Activated CD4-positive, alpha-beta T cell treated with anti-CD3 and anti-CD28 coated beads, Interleukin-2, amount 10 ng/mL, durations not matched to agents 7 days and 5 days (primary cell): ENCODE measurements at places on chromosomes 5 and 9.

DNA sequence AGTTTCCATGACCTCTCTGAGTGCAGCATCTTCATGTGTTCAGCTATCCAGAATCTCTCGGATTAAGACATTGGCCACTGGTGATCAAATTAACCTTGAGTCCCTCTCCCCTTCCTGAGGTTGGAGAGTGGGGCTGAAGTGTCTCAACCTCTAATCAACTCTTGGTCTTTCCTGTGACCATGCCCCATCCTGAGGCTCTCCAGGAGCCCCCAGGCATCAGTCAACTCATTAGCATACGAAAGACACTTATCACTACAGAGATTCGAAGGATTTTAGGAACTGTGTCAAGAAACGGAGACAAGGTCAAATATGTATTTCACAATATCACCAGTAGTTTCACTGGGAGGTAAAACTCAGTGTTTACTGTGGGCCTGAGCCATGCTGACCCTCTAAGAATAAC lies 130.2 kb upstream of the CCDC152 start:
- DNase-seq, result no peak

DNA sequence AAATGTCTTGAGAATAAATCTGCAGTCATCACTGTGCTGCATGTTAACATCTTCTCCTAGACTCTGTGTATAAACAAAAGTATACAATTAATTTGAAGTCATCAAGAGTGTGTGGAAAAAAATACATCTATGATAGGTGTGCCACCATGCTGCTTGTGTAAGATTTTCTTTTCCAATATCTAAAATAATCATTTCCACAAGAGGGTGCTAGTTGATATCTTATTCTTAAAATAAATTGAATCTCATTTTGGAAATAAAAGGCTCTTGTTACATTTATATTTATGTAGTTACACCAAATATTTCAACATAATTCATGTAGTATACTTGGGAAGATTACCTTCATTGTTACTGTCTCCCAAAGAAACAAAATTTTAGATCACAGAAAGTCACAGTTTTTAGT lies 14.1 kb upstream of the MOCS2 start:
- no peak for DNase-seq

GRCh38 chr9:132242621-132243155 lies 80.8 kb downstream of the NTNG2 start:
- DNase-seq, result no peak

- no peak for DNase-seq
Measured at GRCh38 chr5:105639068-105639467, 2031.7 kb downstream of the EFNA5 start.

GRCh38 chr5:66904189-66904588 lies 292.4 kb downstream of the CD180 start:
- DNase-seq, result no peak

GRCh38 chr5:99104538-99105132 lies 175.8 kb upstream of the CHD1 start:
- DNase-seq, result no peak

- no peak for DNase-seq
Measured at GRCh38 chr9:132631280-132631679, 38.5 kb downstream of the DDX31 start.

- no peak for DNase-seq
Measured at GRCh38 chr9:117414906-117415331, at the start of gene ASTN2. ASTN2 (minus strand) TSS chr9:117415057; CDS start chr9:117414938, 119 bp downstream.

DNA sequence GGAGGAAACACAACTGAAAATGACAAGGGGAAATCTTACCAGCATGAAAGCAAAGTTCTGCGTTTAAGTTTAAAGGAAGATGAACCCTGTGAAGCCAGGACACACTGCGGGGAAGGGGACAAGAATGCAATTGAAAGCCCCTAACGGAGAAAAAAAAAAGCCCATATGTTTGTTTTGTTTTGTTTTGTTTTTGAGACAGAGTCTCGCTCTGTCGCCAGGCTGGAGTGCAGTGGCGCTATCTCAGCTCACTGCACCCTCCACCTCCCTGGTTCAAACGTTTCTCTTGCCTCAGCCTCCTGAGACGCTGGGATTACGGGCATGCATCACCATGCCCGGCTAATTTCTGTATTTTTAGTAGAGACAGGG lies 2.9 kb downstream of the STK10 start:
- DNase-seq, result peak; percentile 27

GRCh38 chr9:128706045-128706444 lies 3.7 kb downstream of the PKN3 start:
- DNase-seq, result no peak

- DNase-seq, result peak; percentile 50
Measured at GRCh38 chr9:69549310-69550202, 122.6 kb downstream of the APBA1 start.

DNA sequence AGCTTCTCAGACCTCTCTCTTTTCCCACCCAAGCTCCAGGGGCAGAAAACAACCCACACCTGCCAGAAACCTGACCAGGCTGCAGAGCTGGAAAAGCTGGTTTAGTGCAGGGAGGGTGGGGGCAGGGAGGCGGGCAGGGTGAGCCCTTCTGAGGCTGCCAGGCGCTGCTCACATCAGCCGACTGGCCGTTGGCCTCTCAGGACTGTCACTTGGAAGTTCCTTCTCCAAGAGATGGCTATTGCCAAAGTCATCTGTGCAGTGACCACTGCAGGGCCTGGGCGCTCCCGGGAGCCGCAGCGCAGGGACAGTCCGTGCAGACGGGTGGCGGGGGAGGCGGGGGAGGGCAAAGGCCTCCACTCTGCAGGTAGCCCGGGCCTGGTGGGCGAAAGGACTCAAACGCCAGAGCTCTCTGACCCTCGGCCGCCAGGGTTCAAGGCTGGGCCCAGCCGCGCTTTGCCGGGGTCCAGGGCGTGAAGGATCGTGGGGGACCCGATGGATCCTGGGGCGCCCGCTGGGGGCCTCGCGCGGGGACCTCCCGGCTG lies 205.0 kb upstream of the IER5L start:
- DNase-seq, result no peak

DNA sequence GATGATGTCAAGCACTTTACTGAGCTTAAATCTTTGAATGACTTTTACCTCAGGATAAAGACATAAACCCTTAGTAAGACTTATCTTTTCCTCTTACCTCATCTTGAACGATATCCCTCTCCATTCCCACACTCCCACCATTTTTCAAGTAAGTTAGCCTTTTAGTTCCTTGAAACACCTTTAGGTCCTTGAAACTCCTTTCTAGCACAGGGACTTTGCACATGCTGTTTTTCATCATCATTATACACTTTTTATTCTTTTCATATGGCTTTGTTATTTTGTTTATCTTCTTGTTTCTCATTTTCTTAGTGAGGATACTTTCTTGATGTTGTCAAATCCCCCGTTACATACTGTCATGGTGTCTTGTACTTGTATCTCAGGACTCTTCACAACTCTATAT lies 24.8 kb downstream of the YTHDC2 start:
- DNase-seq, result no peak

GRCh38 chr9:131420980-131421624 lies 27.2 kb downstream of the PRRC2B start:
- no peak for DNase-seq

DNA sequence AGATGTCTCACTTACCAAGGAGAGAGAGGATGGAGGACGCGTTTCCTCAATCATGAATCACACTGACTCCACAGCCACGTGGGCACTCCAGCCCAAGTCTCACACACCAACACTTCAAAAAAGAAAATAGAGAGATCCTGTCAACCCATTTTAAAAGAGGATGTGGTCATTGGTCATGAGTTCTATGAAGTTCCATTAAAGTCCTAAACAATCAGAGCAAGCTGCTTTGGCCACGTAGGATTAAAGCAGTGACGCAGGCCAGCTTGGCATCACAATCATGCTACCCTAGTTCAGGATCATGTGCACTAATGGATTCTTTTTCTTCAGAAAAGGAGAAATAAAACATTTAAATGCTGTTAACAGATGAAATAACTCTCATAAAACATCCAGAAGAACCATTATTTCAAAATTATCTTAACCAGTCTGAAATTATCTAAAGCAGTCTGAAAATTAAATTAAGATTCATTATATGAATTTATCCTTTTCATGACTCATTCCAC lies 108.1 kb downstream of the SEMA5A start:
- no peak for DNase-seq

GRCh38 chr5:143980506-143980905 lies 168.5 kb downstream of the HMHB1 start:
- no peak for DNase-seq

GRCh38 chr5:147461915-147462314 lies 48.0 kb downstream of the DPYSL3 start:
- DNase-seq, result no peak

DNA sequence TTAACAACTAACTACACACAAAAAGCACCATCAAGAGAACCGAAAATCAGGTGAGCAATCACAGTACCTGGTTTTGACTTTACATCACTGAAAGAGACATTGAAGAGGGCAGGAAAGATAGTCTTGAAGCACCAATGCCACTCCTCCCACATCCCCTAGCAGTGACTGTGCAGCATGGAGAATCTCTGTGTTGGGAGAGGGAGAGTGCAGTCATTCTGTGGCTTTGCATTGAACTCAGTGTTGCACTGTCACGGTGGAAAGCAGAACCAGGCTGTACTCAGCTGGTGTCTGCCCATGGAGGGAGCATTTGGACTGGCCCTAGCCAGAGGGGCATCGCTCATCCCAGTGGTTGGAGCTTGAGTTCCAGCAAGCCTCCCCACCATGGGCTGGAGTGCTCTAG lies 40.4 kb downstream of the C5 start:
- no peak for DNase-seq

DNA sequence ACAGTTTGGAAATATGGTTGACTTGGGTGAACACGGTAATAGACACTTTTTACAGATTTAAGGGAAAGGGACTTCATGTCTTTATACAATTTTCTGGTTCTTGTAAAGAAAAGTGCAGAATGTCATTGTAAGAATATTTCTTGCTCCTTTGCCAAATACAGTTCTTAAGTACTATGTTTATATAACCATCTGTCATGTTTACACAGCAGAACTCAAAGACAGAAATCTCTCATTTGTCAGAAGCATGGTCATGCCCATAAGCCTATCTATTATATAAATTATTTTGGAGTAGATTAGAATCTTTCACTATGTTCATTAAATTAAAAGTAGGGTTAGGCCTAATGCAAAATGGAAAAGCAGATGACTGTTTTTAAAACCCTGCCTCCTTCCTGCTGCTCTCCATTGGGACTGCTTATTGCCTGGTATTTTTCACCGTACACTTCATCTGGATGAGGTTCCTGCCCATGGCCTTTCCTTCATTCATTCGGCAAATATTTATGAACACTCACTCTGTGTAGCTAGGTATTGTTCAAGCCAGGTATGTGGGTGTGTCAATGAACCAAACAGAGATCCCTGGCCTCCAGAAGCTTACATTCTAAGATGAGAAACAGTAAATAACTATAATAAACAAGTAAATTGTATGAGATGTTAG lies 558.1 kb downstream of the NR2F1-AS1 start:
- DNase-seq, result no peak

GRCh38 chr5:101390151-101390908 lies 487.2 kb upstream of the ST8SIA4 start:
- DNase-seq, result peak; percentile 13

GRCh38 chr5:62011089-62011664 lies 294.8 kb upstream of the KIF2A start:
- DNase-seq, result no peak

GRCh38 chr5:111784491-111785181 lies 27.6 kb upstream of the NREP start:
- no peak for DNase-seq

DNA sequence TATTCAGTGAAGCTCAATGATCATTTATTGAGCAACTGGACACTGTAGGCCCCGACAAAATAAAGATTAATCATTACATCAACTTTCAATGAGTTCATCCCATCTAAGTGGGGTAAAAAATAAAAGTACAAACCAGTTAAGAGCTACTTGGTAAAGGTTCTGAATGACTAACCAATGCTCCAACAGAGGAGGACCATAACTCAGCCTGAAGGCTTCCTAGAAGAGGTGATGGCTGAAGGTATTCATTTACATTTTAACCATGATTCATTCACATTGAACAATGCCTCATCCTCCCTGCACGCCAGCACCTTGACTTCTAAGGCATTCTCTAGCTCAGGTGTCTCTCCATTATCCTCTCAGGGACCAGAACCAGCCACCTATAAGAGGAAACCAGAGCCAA lies 201.4 kb downstream of the ZNF462 start:
- no peak for DNase-seq

- no peak for DNase-seq
Measured at GRCh38 chr5:53537711-53538110, 22.7 kb upstream of the NDUFS4 start.

GRCh38 chr5:96662725-96663518 lies 746 bp downstream of the CAST start:
- DNase-seq, result peak; percentile 84

DNA sequence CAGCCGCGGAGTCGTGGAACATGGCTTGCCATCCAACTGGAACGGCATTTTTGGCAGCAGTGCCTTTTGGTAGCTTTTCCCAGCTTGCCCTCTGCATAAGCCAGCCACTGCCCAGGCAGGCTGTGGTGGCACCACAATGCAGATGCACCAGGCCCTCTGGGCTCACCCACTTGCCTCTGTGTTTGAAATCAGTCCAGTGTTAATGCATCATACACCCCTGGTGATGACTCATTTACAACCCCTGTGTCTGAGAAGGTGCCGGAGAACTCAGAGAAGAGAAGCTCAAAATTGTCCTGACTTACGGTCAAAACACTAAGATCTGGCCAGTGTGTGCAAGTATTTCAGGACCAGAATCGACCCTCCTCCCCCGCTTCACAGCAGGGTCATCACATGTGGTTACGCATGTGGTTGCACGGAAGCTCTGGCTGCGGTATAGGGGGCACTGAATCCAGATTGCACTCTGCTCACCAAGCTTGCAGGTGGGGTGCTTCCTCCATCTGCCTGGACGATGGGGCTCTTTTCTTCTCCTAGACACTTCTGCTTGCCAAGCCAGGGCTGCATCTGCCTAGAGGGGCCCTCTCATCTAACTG lies 66.5 kb upstream of the SMIM15 start:
- DNase-seq, result no peak

DNA sequence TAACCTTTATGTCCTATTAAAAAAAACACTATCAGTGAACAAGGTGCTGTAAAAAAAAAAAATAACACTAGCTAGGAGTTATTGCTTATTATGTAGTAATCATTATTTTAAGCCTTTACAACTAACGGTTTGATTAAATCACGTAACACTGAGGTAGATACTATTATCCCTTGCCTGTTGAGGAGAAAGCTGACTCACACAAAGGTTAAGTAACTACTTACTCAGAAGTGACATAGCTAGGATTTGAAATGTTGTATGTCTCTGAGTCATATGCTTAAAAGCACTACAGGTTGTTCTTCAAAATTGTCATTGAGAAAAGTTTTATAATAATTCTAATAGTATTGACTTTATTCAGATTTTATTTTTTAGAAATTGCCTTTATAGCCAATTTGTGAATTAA lies 8.8 kb downstream of the TENT2 start:
- DNase-seq, result no peak

- DNase-seq, result no peak
Measured at GRCh38 chr9:99889120-99889519, 17.3 kb upstream of the STX17 start.

DNA sequence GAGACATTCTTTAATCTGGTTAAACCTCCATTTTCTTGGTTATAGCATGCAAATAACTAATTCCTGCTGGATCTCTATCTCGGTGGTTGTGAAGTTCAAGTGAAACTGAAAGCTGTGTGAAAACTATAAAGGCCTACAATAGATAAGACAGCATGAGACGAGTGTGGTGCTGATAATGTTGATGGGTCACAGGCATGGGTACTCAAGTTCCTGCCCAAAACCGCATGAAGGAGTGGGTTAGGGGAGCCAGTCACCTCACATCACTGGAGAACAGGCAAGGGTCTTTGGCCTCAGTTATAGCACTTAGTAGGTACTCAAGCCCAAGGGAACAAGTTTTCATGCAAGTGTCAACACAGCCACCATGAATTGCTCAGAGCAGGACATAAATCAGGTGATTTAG lies 16.7 kb downstream of the HMHB1 start:
- peak; percentile 37 for DNase-seq
